ENCODE measurements at places on chromosomes 5 and 9.

GRCh38 chr5:73233461-73234203, 60.6 kb downstream of the TMEM174 start:
- no peaks in the 10 kb centered on the region for H3K36me3 ChIP-seq
- DNase-seq = peak; percentile 60
- H3K4me1 ChIP-seq = no peaks in the 10 kb centered on the region

- H3K4me1 ChIP-seq = no peaks in the 10 kb centered on the region
- H3K27me3 ChIP-seq = no peaks in the 10 kb centered on the region
- H3K27ac ChIP-seq = no peak overlapping the region
- DNase-seq = no peak
- no peaks in the 10 kb centered on the region for H3K36me3 ChIP-seq
Measured at GRCh38 chr9:92954049-92954861, 6.9 kb downstream of the FGD3 start.

GRCh38 chr9:93132287-93132927, 1.6 kb downstream of the NINJ1 start:
- H3K4me1 ChIP-seq = no peaks in the 10 kb centered on the region
- H3K36me3 ChIP-seq = no peaks in the 10 kb centered on the region
- no peak for DNase-seq
- peak overlapping the region; percentile 74 for H3K4me3 ChIP-seq
- H3K27ac ChIP-seq = no peak overlapping the region

GRCh38 chr5:53035868-53036381, 46.8 kb downstream of the ITGA2 start:
- no peaks in the 10 kb centered on the region for H3K4me1 ChIP-seq
- no peaks in the 10 kb centered on the region for H3K27me3 ChIP-seq
- H3K4me3 ChIP-seq = no peak overlapping the region
- H3K36me3 ChIP-seq = no peaks in the 10 kb centered on the region

DNA sequence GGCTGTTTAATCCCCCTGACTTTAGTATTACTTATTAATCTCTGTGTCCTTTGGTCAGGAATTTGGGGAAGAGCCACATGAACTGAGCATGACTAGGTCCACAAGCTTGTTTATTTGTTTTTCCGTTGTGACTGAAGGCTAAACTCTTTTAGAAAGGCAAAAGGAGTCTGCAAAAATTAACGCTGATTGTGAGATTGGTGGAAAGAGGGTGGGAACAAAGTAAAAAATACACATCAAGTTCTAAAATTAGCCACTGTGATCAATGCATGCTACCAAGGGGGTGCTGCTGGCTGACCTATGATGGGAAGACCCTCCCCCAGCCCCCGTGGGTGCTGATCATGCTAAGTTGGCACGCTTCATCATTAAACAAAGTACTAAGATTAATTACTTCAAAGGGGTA, 356.8 kb downstream of the ADGRV1 start:
- H3K36me3 ChIP-seq = peaks cover 5% of the 10 kb centered on the region
- no peak for DNase-seq
- H3K4me1 ChIP-seq = no peaks in the 10 kb centered on the region
- no peak overlapping the region for H3K4me3 ChIP-seq
- H3K27ac ChIP-seq = no peak overlapping the region
- no peaks in the 10 kb centered on the region for H3K27me3 ChIP-seq

DNA sequence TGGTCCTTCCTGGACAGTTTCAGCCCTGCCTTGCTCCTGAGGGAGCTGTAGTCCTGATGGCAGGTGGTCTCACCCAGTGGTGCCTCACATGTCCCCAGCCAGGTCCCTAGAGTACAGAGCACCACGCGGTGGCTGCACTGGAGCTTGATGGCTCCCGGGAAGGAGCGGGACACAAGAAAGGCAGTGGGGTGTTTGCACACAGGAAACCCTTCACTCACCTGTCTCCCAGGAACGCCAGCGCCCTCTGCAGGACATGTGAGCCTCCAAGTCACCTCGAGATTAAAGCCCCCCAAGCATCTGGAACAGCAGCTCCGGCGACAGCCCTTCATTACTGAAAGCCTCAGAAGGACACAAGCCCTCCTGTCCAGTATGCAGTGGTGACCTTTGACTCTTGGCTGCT, 19.9 kb upstream of the TMEM250 start:
- no peak overlapping the region for H3K27ac ChIP-seq
- peak overlapping the region; percentile 56 for H3K4me3 ChIP-seq
- H3K4me1 ChIP-seq = no peaks in the 10 kb centered on the region
- H3K36me3 ChIP-seq = no peaks in the 10 kb centered on the region
- DNase-seq = peak; percentile 91
- peaks cover 6% of the 10 kb centered on the region for H3K27me3 ChIP-seq

GRCh38 chr5:61348447-61348846, 16.4 kb downstream of the ZSWIM6 start:
- H3K27me3 ChIP-seq = no peaks in the 10 kb centered on the region
- peaks cover 2% of the 10 kb centered on the region for H3K4me1 ChIP-seq
- no peak overlapping the region for H3K27ac ChIP-seq
- no peak overlapping the region for H3K4me3 ChIP-seq
- no peak for DNase-seq
- H3K36me3 ChIP-seq = no peaks in the 10 kb centered on the region

DNA sequence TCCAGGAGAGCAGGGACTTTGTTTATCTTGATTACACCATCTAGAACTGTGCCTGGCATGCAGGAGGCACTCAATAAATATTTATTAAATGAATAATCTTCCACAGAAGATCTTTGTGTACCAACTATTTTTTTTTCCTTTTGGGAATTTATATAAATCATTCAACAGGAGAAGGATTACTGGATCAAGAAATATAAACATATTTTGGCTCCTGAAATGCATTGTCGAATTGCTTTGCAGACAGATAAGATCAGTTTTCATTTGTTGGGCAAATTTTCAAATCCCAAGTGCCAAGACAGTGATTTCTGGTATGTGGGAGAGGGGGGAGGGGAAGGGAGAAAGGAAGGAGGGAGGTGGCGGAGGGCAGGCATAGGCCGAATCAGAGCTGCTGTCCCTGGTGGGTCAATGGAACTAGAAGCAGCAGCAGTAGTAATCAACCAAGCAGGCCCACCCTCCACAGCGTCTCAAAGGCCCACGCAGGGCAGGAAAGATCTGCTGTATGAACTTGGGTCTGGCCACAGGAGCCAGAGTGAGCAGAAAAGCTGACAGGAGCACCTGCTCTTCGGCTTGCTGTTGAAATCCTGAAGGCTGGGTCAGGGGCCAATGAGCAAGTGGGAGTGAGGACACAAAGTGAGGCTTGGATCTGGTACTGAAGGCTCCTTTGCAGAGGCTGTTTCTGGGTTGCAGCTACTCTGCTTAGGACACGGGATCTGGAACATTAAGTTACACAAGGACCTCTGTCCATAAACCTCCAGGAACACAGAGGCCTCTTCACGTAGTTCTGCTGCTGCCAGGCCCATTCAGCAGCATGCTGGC, 15.8 kb upstream of the TRAF1 start:
- H3K36me3 ChIP-seq = no peaks in the 10 kb centered on the region
- DNase-seq = no peak
- H3K27ac ChIP-seq = no peak overlapping the region
- no peak overlapping the region for H3K4me3 ChIP-seq

DNA sequence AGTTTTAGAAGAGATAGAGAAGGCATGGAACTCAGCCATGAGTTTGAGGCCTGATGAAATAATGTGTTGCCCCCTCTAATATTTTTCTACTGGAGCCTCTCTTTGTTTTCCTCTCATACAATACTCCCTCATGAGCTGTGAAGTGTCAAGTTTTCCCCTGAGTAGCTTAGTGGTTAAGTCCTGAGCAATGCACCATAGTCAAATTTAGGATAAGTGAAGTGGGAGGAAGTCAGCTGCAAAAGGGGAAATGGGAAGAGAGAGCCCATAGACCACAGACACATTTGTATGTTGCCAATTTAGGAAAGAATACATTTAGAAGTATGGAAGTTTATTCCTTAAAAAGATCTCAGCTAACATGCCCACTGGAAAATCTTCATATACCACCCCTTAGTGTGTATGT, 171.5 kb upstream of the NREP start:
- no peak overlapping the region for H3K27ac ChIP-seq
- no peaks in the 10 kb centered on the region for H3K27me3 ChIP-seq
- no peak overlapping the region for H3K4me3 ChIP-seq
- H3K36me3 ChIP-seq = no peaks in the 10 kb centered on the region

- H3K27ac ChIP-seq = no peak overlapping the region
- H3K4me3 ChIP-seq = no peak overlapping the region
- no peaks in the 10 kb centered on the region for H3K4me1 ChIP-seq
- no peak for DNase-seq
Measured at GRCh38 chr5:114782177-114782576, 387.5 kb downstream of the TRIM36 start.

DNA sequence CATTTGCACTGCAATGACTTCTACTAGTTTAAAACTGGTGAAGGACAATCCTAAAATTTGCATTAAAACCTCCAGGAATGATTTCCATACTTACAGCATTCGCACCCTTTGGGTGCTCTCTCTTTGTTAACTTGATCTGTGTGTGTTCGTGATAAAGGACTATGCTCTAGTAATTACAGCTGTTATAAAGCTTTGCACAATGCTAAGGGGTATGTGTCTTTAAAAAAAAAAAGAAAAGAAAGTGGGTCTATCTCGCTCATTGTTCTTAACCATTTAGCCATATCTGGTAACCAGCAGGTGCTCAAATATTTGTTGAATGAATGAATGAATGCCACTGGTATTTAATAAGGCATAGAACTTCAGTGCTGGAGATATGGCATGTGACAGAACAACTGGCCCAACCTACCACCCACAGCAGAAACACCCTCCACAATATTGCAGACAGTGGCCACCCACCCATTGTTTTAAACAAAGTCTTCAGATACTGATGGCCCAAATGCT, 8.7 kb downstream of the TRIM36 start:
- no peak overlapping the region for H3K27ac ChIP-seq
- H3K27me3 ChIP-seq = no peaks in the 10 kb centered on the region
- no peak for DNase-seq
- H3K4me3 ChIP-seq = no peak overlapping the region
- no peaks in the 10 kb centered on the region for H3K4me1 ChIP-seq

- no peaks in the 10 kb centered on the region for H3K36me3 ChIP-seq
- DNase-seq = no peak
- no peak overlapping the region for H3K27ac ChIP-seq
- H3K4me3 ChIP-seq = no peak overlapping the region
Measured at GRCh38 chr5:39604491-39604890, 179.7 kb upstream of the DAB2 start.

- no peaks in the 10 kb centered on the region for H3K36me3 ChIP-seq
- no peak overlapping the region for H3K27ac ChIP-seq
- peaks cover 3% of the 10 kb centered on the region for H3K4me1 ChIP-seq
- no peaks in the 10 kb centered on the region for H3K27me3 ChIP-seq
Measured at GRCh38 chr5:75023368-75024159, 28.8 kb downstream of the GCNT4 start.

GRCh38 chr9:128142596-128142995, 6.7 kb upstream of the LCN2 start:
- H3K27me3 ChIP-seq = no peaks in the 10 kb centered on the region
- H3K4me1 ChIP-seq = no peaks in the 10 kb centered on the region
- no peak for DNase-seq
- H3K27ac ChIP-seq = no peak overlapping the region
- H3K36me3 ChIP-seq = no peaks in the 10 kb centered on the region
- H3K4me3 ChIP-seq = no peak overlapping the region

DNA sequence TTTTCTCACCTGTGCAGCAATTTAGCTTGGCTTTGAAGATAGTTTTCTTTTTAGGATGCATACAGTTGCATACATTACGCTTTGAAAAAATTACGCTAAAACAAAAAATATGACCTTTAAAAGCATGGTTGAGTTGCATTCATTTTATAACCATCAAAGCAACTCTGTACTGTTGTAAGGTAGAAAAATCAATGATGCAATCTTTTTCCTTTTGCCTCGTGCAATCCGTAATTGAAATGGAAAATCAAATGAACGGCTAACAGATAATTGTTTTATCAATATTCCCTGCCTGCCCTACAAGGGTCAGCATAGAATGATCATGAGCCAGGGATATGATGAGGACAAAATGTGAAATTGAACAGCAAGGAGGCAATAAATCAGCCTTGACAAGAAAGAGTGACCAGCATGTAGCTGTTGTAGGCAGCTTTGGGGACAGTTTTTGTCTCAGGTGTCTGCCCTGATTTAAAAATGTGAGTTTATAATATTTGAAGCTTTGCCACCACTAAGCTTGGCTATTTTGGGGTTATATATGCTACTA, 98.2 kb downstream of the PBX3 start:
- H3K4me3 ChIP-seq = no peak overlapping the region
- H3K27me3 ChIP-seq = no peaks in the 10 kb centered on the region
- H3K36me3 ChIP-seq = peaks cover 3% of the 10 kb centered on the region
- no peak for DNase-seq
- H3K4me1 ChIP-seq = peaks cover 2% of the 10 kb centered on the region

GRCh38 chr5:169580964-169581363, 2.6 kb upstream of the SPDL1 start:
- H3K4me1 ChIP-seq = no peaks in the 10 kb centered on the region
- no peaks in the 10 kb centered on the region for H3K36me3 ChIP-seq
- DNase-seq = no peak
- no peak overlapping the region for H3K27ac ChIP-seq
- no peak overlapping the region for H3K4me3 ChIP-seq

DNA sequence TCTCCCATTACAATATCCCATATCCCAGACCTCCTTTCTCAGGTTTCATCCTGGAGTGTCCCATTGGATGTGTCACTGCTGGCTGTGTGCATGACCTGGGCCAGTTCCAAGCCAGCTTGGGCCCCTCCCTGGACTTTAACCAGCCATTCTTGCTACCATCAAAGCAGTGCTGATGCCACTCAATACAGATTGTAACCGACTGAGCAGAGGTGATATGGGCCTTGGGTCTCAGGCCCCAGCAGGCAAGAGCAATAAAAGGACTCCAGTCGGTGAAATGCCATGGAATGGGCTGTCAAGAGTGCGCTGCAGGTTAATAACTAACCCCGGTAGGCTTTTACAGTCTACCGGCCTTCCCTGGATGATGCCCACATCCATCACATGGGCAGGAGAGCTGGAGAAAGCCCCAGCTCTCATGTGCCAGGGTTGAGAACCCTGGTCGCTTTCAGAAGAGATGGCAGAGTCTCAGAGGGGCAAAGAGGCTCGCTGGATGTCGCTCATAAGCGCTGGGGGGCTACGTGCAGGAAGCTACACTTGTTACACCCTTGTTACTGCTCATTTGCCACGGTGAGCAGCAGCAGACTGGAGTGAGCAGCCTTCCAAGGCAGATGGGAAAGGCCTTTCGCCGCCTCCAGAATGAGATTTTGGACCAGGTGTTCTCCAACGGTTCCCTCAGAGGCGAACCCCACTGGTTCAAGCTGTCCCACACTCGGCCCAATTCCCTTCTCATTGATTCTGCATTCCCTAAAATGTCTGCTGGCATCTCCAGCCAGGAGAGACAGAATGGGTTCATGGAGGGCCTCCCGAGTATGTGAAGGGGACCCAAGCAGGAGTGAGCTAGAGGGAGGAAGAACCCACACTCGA, 13.2 kb downstream of the EPB41L4B start:
- H3K4me3 ChIP-seq = peak overlapping the region; percentile 17
- H3K36me3 ChIP-seq = peaks cover 6% of the 10 kb centered on the region
- DNase-seq = no peak
- H3K4me1 ChIP-seq = peaks cover 3% of the 10 kb centered on the region
- H3K27ac ChIP-seq = no peak overlapping the region
